ENCODE measurements at places on chromosomes 5 and 9.

GRCh38 chr5:569358-569867 is 42.7 kb upstream of the CEP72 start:
- DNase-seq, result no peak

GRCh38 chr5:21831145-21831787 is 1021.9 kb downstream of the CDH12 start:
- no peak for DNase-seq

DNA sequence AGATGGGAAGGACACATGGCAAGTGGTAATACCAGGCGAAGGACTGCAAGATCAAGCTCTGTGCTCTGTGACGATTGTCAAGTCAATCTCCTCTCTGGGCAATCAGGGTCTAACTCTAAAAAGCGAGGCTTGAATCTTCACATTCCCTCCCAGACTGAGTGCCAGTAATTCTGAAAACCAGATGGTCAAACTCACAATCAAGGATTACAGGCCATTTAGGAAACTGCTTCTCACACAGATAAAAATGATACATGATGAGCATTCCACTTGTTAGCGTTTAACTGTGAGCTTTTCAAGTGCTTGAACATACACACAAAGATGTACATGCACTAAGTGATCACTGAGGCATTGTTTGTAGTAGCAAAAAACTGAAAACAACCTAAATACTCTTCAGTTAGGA is 210.1 kb downstream of the TRIM32 start:
- no peak for DNase-seq

DNA sequence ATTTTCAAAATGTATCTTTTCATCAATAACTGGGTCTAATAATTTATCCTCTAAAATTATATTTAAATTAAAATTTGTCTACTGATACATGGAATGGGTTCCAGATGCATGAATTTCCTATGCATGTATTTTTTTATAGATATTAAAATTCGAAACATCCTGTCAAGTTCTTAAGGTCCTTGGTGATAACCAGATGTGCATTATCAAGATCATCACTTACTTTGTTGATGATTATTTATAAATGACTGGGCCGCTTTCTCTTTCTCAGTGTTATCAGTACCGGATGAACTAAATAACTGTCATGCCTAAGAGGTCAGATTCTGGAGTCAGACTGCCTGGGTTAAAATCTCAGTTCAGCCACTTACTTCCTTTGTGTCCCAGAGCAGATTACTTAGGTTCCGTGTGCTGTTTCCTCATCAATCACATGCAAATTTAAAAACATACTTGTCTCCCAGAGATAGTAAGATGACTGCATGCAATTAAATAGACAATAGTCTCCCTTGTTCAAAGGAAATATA is 124.3 kb downstream of the TEX10 start:
- no peak for DNase-seq

DNA sequence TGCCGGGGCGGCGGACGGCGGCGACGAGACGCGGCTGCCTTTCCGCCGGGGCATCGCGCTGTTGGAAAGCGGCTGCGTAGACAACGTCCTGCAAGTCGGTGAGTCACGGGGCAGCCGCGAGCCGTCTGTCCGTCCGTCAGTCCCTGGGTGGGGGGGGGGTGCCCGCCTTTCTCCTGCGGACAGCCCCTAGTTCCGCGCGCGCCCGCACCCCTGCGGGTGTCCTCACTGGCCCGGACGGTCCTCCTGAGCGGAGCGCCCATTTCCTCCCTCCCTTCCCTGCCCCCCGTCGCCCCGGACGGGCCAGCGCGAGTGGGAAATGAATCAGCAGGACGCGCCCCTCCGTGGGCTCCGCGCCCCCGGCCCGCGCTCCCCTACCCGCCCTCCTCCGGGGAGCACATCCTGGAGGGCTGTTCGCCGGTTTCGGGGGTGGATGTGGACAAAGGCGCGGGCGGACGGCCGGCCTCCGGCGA is 828 bp downstream of the ZSWIM6 start:
- peak; percentile 52 for DNase-seq

GRCh38 chr9:101706261-101706798 is 32.1 kb downstream of the GRIN3A start:
- no peak for DNase-seq

DNA sequence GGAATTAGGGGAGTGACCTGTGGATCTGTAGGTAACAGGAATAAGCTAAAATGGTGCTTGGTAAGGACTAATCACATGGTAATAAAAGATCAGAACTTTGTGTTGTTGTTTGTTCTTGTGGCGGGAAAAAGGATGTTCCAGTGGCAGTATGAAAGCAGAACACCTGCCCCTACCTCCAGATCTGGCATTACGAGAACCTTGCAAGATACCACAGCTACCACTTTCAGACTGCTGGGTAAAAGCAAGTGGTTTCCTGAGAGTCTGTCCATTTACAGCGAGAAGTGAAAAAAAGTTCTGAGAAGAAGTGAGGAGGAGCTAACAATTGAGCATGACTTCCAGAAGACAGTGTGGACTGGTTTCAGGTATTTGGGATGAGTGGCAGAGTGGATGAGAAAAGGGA is 252.5 kb downstream of the TLE4 start:
- DNase-seq, result no peak

DNA sequence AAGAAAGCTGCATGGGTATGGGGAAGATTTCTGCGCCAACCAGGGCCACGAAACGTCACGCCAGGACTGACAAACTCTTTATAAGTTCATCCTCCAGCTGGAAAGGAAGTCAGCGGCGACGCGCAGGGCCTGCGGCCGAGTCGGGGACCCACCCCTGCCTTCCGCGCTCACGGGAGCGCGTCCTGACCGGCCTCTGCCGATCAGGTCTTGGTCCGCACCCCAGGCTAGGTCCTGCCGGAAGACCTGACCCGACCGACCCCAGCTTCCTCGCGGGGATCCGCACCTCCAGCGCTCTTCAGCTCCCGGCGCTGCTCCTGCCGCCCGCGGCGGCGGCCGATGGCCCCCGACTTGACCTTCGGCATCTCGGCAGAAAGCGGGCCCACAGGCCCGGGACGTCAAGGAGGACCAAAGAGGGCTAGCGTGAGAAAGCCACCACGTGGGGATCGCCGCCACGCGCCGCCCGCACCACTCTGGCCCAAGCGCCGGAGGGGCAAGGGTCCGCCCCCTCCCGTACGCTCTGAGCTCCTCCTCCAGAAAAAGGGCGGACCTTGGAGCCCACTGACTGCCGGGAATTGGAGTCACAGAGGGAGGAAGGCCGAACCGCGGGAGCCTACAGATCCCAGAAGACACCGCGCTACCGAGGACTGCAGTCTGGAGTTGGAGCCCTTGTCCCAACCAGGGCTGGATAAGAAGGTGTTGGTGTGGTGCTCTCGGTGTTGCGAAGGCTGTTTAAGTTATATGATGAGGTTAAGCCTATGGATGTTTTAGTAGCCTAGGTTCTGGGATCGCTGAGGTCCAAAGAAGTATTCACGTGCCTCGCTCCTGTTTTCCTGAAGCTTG is at the start of gene DIMT1:
Gene DIMT1 (minus strand): TSS at position 495 of the 840 bp plus-strand sequence. CDS start 133 bp downstream, at position 362.
- DNase-seq, result peak; percentile 93

DNA sequence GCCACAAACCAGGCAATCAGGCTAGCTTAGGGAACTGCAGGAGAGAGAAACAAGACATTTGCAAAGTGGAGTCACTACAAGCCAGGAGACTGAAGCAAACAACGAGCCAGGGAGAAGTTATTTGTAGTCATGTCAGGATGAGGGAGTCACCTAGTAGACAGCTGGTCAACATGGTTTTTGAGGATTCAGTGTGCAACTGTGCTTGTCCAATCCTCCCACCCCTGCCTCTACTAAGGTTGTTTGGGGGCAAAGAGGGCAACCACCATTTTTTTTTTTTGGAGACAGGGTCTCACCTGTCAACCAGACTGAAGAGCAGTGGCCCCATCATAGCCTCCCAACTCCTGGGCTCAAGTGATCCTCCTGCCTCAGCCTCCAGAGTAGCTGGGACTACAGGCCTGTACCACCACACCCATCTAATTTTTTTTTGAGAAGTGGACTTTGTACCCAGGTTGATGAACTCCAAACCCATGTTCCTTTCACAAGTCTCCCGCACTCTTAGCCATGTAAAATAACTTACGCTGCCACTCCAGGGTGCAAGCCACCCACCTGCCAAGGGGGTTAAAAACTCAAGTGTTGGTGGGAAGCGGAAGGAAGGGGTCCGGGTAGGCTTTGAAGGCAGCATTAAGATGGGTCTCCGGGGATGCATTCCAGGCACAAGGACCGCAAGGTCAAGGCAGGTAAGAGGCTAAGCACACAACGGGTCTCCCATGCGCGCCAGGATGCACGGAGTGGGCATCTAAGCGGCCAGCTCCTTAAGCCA is 995 bp downstream of the RPL35 start:
- DNase-seq, result no peak

GRCh38 chr9:93243112-93243511 is 59.2 kb downstream of the WNK2 start:
- no peak for DNase-seq

DNA sequence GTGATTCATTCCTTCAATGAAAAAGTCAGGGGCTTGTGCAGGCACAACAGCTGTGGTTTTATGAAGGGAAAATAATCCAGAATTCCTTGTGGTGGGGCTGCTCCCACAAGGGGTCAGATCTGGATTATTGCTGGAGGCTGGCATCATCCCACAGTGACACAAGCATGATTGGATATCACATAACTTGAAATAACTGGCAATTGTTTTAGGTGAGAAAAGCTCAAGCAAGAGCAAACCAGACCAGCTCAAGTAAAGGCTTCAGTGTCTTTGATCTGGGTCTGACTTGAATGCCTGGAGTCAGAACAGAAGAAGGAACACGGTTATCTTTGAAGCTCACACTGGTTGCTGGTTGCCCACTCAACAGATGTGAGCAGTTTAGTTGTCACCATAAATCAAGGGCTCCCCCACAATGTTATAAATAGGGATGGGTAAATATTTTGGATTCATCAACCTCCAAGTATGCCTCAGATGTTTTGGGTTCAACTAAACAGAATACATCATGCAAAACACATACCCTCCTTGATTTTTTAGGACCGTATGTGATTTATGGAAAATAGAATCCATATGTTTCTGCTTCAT is 3.1 kb upstream of the ZNF474 start:
- DNase-seq, result no peak

DNA sequence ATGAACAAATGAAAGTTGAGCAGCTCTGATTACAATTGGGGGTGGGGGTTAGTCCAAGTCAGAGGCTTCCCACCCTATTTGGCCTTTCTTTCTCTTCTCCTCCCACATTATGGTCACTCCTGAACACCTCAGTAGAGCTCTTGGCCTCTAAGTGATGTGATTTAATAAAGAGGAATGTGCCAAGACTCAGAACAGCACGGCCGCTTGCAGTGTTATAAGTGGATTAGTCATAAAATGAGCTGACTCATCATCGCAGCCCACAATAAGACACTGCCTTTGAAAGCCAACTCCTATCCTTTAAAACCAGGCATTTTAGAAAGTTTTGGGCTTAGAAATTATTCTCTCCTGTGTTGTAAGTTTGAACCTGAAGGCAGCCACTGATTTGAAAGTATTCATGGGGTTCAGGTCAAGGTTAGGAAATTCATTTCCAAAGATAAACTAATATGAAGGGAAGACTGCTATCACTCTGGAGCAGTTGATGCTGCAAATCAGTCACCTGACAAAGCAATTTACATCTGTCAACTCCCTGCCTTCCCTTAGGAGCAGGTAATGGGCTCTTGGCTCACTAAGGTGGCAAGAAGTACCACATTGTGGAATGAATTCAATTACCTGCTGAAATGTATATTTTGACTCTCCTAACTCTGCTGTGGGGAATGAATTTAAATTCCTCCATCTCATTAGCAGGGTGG is 283.6 kb upstream of the NMUR2 start:
- no peak for DNase-seq

DNA sequence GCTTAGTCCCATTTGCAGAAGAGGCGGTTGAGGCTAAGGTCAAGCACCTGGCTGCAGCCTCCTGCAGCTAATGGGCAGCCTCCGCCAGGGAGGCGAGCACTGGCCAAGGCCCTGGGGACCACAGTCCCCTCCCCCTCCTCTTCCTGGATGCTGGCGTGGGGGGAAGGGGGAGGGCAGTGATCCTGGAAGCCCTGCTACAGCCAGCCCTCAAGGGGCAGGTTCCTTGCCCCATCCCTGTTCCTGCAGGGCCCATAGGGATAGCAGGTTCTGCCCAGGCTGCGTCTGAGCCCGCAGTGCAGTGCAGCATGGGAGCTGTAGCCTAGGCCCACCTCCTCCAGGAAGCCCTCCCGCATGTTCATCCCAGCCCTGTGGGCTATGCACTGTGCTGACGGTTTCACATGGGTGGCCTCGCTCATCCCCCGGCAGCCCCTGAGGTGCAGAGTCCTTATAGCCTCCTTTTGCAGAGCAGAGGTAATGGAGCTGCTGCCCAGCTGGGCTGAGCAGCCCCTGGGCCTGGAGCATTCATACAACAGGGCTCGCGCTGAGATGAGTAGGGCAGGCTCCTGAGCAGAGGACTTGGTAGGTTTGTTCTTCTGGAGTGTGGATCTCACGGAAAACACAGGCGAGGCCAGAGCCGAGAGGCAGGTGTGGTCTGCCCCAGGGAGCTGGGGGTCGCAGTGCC is 36.0 kb downstream of the KCNT1 start:
- DNase-seq, result no peak

- DNase-seq, result no peak
Observed at GRCh38 chr9:116653348-116654058, 33.6 kb upstream of the TRIM32 start.

DNA sequence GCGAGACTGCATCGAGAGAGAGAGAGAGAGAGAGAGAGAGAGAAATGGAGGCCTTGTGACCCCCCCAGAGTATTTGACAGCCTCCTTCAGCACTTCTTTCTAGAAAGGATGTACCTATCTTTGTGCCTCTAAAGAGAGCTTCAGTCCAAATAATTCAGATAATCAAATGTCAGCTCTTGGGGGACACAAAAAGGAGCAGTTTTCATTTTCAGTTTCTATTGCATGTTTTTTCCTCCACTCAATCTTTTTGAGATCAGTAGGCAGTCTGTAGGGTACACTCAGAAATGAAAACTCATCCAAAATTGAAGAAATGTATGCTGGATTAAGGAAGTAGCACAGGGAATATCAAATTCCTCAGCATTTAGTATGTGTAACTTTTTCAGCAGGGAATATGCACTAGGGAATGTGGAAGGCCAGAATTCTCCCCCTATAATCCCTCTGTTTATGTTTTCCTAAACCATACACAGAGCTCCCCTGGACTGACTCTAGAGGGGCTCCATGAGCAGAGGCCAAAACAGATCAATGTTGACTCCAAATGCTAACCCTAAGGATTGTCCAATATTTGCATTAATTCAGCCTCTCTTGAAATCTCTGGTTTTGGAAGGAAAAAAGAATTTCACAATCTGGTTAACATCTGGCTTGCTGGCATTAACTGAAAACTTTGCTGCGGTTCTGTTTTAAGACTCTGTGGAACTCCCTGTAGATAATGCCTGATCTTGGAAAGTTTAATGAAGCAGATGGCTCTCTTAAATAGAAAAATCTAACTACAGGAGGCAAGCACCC is 250.1 kb downstream of the CEMIP2 start:
- DNase-seq, result no peak

DNA sequence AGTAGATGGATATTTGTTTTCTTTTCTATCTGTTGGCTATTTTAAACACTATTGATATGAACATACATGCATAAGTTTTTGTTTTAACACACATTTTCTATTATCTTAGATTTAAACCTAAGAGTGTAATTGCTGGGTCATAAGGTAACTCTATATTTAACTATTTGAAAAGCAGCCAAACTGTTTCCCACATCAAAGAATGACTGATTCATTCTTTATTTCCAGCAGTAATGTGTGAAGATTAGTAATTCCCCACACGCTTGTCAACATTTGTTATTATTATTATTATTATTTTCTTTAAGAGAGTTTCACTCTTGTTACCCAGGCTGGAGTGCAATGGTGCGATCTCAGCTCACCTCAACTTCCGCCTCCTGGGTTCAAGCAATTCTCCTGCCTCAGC is 1495.8 kb downstream of the EFNA5 start:
- DNase-seq, result no peak

GRCh38 chr5:74179701-74180100 is 460.8 kb downstream of the ENC1 start:
- DNase-seq, result no peak

All from activated T-cell treated with anti-CD3 and anti-CD28 coated beads, Interleukin-2, amount 50 U/mL, for 24 hours (primary cell).